ENCODE measurements at places on chromosomes 3 and 15.

DNA sequence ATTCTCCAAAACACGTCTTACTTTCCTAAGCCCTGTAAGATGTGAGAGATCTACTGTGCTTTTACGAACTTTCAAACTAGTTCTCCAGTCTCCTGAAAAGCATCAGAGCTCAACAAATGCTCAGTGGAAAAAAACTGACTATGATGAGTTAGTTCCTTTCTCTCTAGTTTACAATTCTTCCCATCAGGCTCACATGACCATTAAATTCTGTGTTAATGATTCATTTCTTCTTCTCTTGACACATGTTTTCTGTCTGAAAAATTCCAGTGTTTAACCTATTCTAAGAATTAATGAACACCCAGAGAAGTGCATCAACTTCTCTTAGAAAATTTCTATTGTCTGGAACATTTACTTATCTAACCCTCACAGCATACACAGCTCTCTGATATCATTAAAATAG lies 844.3 kb downstream of the SI start:
- DNase-seq, result no peak

GRCh38 chr15:30985081-30985531 lies 6.3 kb downstream of the MTMR10 start:
- DNase-seq, result no peak

GRCh38 chr3:38404286-38404685 lies 49.4 kb upstream of the ACVR2B start:
- DNase-seq, result peak; percentile 51

DNA sequence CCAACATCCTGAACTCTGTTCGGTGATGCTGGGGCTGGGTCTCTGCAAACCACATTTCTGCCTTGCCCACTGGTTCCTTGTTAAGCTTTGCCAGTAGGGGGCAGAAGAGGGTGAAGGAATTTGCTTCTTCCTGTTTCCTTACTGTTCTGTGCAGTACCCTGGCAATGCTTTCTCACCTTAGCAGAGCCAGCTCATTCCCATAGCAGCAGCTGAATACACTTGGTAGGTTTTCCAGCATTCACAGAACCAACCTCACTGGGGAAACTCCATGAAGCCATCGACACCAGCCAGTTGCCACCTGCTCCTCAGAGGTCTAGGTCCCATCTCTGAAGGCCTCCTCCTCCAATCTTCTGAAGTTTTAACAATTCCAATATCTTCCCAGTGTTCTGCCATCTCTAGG lies 308.4 kb downstream of the PDCD6IP start:
- DNase-seq, result no peak

GRCh38 chr3:72162649-72163184 lies 377.8 kb upstream of the PROK2 start:
- DNase-seq, result no peak

GRCh38 chr3:98026425-98027084 lies 8.6 kb downstream of the GABRR3 start:
- no peak for DNase-seq

DNA sequence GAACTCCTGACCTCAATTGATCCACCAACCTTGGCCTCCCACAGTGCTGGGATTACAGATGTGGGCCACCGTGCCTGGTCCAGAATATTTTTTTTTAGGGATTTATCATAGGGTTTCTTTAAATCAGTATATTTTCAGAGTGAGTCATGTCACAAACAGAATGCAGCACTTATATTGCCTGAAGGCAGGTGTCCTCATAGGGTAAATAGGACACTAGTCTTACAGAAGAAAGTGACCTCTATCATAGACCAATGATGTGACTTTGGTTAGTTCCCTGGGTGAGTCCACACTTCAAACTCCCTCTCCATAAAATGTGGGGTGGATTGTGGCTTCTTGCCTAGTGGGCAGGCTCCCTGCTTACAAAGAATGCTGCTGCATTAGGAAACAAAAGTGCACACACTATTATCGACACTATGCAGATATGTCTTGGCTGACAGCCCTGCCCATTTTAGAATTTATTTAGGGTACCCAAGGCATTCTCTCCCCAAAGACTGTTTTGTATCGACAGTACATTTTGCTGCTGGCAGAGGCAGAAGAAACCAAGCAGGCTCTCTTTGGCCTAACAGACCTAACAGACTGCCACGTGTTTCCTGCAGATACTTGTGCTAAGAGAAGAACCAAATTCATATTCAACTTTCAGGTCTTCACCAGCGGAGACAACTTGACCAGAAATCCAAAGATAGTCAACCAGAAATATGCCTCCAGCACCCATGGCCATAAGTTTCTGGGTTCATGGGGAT lies 125.0 kb downstream of the MOBP start:
- DNase-seq, result no peak

DNA sequence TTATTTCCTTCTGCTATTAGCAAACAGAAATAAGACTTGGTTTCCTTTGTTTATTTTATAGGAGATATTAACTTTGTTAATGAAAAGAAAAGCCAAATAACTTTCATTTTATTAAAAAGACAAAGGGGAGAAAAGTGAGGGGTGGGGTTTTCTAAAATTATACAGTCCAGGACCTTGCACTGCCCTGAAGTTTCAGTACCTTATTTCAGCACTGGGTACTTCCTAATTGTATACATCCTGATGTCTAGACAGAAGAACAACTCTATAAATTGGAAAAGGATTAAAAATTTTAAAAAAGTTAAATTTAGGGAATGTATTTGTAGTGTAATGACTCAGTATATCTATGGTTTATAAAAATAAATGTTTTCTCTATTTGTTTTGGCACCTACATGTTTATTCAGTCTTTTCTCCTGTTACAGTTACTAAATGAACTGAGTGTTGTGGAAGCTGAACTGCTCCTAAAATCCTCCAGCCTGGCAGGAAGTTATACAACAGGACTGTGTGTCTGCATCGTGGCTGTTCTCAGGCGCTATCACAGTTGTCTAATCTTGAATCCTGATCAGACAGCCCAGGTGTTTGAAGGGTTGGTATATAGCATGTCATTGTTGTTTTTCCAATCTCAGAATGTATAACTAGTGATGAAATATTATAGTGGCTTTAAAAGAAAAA lies 27.6 kb upstream of the P2RY13 start:
- no peak for DNase-seq

- DNase-seq, result no peak
Observed at GRCh38 chr3:120793601-120794000, 51.1 kb downstream of the GTF2E1 start.

DNA sequence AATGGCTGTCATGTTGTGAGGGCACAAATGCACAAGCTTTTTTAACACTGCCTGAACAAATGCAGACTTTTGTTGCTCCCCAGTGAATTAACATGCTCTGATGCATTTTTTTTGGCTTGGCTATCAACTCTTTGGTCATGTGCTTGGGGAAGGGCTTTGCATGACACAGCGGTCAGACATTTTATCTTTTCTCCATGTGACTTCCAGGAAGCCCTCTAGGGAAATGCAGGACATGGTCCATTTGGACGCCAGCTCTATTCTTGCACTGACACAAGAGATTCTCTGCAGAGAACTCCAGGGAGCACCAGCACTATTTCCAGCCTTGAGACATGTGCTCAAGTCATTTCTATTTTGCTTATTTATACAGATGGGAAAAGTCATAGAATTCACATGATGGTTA lies 46.2 kb downstream of the NEK11 start:
- no peak for DNase-seq

DNA sequence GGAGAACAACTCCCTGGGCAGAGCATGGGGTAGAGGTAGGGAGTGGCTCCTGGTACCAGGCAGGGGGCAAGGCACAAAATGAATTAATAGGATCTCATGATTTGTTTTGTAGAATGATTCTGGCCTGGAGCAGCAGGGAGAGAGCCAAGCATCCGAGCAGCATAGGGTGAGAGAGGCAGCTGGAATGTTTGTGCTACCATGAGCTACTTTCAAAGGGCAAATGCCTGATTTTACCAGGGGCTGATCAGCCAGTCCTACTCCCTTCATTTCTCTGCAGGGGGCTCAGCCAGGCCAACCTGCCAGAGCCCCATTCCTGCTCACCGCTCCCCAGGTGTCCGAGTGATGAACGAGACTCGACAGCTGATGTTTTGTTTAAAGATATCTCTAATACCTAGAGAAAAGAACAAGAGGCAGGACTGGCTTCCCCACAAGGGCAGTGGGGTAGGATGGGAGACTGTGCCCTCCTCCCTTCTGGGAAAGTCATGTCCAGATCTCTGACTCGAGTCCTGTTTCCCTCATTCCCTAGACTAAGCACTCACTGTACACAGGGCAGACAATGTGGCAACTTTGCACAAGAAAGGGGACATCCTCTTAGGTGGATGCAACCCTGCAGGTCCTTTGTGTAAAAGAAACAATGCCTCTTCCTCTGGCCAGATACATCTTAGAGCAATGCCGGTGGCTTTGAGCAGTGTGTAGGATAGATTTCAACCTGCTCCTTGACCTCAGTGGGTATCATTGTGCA lies 12.9 kb downstream of the DUOX2 start:
- no peak for DNase-seq

DNA sequence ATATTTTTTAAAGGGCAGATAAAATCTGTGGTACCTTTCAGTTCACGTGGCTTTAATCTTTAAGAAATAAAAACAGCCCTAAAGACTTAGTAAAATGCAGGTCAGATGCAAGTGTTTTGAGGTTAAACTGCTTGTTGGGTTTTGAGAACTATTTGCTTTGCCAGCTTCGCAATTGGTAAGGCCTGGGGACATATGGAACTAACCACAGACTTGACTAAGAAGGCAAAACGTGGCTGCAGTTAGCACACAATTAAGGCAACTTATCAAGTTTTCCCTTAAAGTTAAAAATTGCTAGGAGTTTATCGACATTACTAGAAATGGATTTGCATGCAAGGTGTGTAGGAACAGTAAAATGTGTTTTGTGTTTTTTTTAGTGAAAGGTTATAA lies 206.9 kb downstream of the ZNF385D start:
- no peak for DNase-seq

GRCh38 chr15:71010472-71010871 lies 104.8 kb upstream of the THSD4 start:
- DNase-seq, result no peak

GRCh38 chr15:43922021-43922420 lies 95.2 kb downstream of the WDR76 start:
- DNase-seq, result no peak

DNA sequence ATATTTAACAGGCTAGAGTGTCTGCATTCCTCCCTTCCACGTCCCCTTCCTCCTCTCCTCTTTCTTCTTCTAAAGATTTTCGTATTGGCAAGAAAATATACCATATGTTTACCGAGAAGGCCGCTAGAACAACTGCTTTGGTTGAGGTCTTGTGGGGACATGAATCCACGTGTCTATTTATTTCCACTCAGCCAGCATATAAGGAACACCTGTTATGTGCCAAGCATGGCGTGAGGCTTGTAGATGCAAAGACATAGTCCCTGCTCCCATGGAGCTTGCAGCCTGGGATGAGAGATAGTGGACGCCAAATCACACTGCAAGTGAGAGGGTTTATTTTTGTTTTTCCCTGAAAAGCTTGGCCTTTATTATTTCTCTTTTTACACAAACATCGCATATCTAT lies 57.1 kb downstream of the SLC7A14 start:
- DNase-seq, result no peak

GRCh38 chr15:50257924-50258323 lies 7.6 kb downstream of the HDC start:
- no peak for DNase-seq

DNA sequence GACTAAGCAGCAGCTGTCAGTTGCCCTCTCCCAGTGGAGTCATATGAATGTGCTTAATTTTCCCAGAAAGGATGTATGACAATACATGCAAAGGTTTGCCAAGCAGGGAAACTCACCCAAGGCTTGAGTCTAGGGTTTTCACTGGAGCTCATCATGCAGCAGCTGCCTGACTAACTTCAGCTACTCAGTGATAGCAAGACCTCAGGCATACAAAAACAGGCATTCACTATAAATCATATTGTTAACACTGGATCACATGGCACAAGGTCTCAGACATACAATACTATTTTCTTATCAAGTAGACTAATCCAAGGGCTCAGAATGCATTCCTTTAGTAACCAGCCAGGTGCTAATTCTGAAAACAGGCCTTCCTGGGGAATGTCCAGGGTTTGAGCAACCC lies 85.0 kb upstream of the STAC start:
- no peak for DNase-seq

DNA sequence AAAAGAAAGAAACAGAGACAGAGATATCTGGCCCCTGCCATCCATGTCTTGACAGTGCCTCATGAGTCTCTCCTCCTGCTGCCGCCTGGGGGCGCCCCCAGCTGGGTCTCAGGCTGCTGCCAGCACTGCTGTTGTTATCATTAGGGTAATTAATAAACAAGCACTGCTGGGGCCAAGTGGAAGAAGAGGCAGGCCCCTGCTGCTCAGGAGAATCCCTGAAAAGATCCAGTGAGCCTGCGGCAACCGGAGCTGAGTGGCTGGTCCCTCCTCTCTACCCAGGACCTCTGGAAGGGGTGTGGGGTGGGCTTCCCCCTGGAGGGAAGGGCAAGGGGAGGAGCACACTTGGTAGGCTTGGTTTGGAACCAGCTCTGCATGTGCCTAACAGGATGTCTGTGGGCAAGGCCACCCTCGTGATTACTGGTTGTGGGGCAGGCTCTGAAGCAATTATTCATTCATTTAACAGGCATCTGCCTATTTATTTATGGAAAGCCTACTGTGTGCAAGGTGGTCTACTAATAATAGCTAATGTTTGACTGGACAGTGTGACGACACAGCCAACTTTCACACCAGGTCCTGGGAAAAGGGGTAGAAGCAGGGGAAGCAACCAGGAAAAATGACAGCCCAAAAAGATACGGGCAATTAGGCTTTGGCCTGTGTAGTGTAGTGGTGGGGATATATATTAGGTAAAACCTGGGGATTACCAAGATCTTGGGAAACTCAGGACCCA lies 1.2 kb upstream of the TYRO3 start:
- DNase-seq, result peak; percentile 65

DNA sequence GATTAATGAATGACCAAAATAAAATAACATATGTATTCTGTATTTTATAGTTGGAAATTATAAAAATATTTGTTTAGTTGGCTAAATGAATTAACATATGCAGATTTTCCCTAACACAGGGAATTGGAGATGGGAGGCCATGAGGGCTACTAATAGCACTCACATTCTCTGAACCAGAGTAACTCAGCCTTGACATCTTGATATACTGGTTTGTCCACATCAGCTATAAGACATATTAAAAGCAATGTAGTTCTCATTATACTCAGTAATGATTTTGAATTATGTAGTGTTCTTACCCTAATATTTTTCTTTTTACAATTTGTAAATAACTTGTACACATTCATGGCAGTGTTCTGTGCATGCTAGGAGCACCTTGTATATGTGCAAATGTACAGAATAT lies 255.9 kb downstream of the EPHA6 start:
- no peak for DNase-seq

Measured in left ventricle myocardium inferior (tissue), 1 donor.